Natural killer cell treated with Interleukin-12 subunit alpha and Interleukin-12 subunit beta and Interleukin-15 and Interleukin-18, amount 100 ng/mL, for 72 hours (primary cell): ENCODE measurements at places on chromosomes 11 and 22. TPM values are rescaled to one million over a fixed set of nuclear protein-coding genes. Genes with fewer than 3 reads are reported as not detected.

The OR8D4 gene
- not detected for total RNA-seq

DNA sequence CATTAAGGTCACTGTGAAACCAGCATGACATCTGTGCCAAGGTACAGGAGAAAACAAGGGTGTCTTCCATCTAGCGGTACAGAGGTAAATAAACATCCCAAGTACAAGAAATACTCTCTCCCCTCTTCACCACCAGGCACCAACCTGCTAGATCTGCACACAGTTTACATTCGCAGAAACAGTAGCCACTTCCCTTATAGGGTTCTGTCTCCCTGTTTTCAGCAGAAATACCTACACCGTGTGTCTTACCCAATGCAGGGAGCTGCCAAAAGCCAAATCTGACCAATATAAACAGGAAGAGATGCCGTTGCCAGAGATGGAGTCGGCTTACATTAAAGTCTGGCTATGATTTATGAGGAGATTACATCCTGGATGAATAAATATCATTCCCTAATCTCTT, 1.2 kb downstream of the SCN4B start:
- DNase-seq = no peak

DNA sequence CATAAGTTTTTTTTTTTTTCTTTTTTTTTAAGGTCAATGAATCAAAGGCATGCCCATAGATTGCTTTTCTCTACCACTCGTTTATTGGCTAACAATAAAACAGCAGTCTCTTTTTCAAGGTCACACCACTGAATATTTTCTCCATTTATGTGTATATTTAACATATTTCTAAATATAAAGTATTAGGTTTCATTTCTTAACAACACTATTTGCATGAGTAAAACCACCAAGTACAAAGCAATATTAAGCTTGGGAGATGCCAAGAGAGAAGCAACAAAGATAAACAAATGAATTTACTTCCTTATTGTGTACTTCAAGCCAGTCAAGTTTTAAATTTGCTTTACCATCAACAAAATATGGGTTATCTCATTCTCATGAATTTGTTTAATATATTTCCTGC, 708.9 kb upstream of the CCDC179 start:
- no peak for DNase-seq

DNA sequence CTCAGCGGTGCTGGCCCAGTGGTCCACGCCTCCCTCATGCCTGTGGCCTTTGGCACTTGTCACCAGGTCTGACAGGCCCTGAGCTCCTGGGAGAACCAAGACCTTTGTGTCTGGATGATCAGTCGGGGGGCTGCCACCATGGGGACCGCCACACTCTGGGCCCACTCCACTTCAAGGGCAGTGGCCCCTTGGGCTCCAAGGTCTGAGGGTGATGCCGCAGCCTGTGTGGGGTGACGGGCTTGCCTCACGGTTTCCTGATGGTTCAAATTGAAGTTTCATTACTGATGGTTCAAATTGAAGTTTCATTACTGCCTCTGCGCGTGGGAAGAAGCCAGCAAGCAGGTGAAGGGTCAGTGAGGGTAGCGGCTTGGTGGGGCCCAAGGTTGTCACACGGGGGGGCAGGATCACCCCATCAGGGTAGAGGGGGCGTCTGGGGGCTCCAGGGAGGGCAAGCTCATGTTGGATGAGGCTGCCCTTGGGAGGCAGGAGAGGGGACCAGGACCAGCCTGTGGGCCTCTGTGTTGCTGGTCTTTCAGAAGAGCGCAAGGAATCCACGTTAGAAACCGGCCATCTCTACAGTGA, 27.5 kb downstream of the TRMU start:
- no peak for DNase-seq

GRCh38 chr11:120558744-120559431, 47.3 kb downstream of the GRIK4 start:
- no peak for DNase-seq

DNA sequence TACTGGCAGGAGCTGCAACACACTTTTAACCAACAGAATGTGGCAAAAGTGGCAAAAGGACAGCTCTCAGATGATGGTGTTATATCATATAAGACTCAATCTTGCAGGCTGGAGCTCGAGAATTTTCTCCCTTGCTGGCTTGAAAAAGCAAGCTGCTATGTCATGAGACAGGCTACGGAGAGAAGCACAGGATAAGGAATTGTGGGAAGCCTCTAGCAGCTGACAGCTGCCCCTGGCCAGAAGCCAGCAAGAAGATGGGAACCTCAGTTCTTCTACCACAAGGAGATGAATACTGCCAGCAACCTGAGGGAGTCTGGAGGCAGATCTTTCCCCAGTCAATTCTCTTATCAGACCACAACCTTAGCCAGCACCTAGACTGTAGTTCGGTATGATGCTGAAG, 24.6 kb downstream of the FXYD6 start:
- no peak for DNase-seq

The FAM180B gene
- 0.62 TPM for total RNA-seq

The SYTL2 gene
- 68.8 TPM for total RNA-seq

GRCh38 chr22:33402325-33402724, 344.1 kb upstream of the SYN3 start:
- DNase-seq = no peak

- DNase-seq = no peak
Observed at GRCh38 chr11:44782478-44782877, 55.7 kb downstream of the TSPAN18 start.

- no peak for DNase-seq
Observed at GRCh38 chr22:31579835-31580242, 82.2 kb downstream of the PISD start.

- no peak for DNase-seq
Observed at GRCh38 chr11:84901991-84902390, 725.2 kb downstream of the DLG2 start.
